ENCODE measurements at places on chromosomes 3 and 15.

DNA sequence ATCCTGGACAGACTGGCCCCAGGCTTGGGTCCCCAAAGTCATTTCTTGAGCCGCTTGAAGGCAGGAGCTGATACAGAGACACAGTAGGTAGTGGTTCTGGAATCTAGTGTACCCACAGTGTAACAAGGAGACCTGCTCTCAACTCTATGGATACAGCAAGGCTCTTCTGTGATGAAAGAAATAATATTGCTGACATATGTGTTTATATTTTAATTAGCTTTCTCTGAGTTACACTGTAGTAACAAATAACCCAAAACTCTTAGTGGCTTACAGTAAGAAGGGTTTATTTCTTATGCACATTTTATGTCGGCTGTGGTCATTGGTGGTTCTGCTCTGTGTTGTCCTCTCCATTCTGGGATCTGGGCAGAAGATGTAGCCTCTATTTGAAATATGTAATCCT, 45.5 kb downstream of the CHST14 start:
- DNase-seq = no peak

DNA sequence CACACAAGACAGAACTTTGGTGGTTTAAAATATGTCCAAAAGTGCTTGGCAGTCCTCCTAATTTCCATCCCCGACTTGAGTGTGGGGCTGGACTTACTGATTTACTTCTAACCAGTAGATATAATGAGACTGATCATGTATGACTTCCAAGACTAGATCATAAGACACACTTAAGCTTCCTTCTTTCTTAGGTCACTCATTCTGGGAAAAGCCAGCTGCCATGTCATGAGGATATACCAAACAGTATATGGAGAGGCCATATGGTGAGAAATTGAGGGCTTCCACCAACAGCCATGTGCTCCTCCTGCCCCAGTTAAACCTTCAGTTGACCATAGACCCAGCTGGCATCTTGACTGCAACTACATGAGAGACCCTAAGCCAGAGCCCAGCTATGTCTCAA, 282.8 kb upstream of the PROK2 start:
- DNase-seq = no peak

DNA sequence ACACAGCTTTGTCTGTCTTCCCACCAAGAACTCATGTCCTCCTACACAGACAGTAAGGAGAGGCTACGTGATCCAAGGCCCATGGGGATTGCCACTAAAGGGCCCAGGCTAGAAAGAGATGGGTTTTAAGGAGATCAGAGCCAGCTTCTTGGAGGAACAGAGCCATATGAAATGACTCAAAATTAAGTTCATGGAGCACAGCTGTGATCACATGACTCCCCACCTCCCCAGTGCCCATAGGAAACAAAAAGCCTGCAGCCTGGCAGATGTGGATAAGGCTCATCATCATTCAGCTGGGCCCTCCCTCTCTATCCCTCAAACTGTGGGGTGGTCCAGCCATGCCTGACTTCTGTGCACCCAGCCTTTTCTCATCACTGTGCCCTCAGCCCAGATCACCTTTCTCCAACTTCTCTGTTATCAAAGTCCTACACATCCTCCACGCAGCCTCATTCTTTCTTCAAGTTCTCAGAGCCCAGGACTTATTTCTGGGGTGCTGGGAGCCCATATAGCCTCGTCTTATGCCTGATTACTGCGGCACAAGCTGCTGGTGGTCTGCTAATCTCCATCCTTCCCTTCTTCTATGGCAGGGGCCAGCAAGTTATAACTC, 137.6 kb downstream of the SMAD6 start:
- no peak for DNase-seq

- DNase-seq = peak; percentile 71
Observed at GRCh38 chr15:57570994-57571393, 20.7 kb upstream of the MYZAP start.

GRCh38 chr3:38532529-38532928, 36.4 kb downstream of the EXOG start:
- DNase-seq = no peak

DNA sequence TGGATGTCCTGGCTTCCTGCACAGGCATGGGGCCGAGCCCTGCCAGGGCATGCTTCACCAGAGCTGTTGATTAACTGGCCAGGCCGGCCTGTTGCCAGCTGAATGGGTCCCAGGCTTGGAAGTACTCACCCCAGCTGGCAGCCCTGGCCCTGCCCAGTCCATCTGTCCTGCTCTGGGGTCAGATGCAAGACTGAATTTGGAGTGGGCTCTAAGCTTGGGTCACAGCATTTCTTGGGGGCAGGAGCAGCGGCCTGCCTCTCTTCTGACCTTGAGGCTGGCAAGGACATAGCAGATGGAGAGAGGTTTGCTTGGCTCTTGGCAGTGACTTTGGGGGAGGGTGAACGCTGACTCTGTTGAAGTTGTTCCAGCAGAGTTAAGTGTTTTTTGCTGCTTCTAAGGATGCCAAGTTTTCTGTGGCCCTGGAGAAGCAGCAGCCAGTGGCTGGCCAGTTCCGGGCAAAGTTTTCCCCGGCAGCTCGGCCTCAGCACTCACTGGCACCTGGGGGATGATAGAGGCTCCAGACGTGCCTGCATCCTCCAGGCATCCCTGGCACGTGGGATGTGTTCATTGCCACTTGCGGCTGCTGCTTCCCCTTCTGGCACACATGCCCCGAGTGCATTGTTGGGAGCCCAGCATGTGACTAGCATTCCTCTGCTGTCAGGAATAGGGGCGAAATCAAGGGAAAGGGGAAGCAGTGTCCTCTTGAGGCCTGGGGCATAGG, 22.9 kb downstream of the PDIA5 start:
- no peak for DNase-seq

- peak; percentile 62 for DNase-seq
Observed at GRCh38 chr3:159032311-159032710, 230.5 kb downstream of the MFSD1 start.

- DNase-seq = no peak
Observed at GRCh38 chr3:12561397-12561796, 4.5 kb downstream of the MKRN2 start.

- DNase-seq = peak; percentile 9
Observed at GRCh38 chr3:149042789-149043386, 43.4 kb downstream of the HLTF start.

GRCh38 chr3:153232851-153233271, 70.8 kb downstream of the RAP2B start:
- no peak for DNase-seq

GRCh38 chr3:9024341-9024740, 61.1 kb upstream of the RAD18 start:
- no peak for DNase-seq

DNA sequence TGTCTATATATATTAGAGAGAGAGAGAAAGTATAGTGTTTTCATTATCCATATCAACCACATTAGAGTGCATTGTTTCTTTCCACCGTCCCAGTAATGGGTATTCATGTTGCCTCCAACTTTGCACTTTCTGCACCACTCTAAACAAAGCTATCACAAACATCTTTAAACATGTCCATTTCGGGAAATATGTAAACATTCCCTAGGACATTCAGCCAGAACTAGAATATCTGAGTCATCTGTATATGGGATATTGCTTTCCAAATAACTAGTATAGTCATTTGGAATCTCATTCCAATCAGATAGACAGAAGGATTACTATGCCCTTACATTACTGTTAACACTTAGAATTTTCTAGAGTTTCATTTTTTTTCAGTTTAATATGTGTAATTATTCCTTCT, 914.9 kb upstream of the EPHA6 start:
- DNase-seq = no peak

DNA sequence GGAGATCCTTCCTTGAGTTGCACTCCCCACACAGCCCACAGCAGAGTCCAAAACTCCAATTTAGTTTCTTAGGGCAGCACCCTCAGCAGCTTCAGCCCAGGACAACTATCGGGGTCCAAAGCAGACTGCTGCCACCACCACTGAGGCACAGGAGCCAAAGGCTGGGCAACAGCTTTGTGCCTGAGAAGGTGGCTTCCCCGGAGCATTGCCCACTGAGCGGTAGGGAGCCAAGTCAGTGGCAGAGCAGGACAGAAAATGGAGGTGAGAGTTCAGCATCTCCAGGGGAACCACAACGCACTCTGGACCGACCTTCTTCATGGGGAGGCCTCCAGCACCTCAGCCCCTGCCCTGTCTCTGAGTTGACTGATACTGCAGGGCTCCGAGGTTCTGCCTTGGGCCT, 43.4 kb downstream of the CDAN1 start:
- DNase-seq = no peak

DNA sequence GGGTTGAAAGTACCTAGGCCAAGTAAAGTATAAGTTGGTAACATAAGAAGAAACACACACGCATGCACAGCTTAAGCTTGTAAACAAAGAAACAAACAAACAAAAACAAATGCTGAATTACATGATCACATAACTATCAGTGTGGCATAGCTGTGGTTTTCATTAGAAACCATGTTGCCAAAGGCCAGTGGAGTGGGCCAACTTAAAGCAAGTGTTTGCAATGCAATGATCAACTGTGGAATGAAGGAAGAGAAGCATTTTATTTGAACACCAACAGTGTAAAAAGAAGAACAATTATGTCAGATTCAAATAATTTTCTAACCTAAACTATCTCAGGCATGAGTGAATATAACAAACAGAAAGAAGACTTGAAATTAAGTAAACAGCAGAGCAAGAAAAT, 199.4 kb upstream of the STRIT1 start:
- DNase-seq = no peak

DNA sequence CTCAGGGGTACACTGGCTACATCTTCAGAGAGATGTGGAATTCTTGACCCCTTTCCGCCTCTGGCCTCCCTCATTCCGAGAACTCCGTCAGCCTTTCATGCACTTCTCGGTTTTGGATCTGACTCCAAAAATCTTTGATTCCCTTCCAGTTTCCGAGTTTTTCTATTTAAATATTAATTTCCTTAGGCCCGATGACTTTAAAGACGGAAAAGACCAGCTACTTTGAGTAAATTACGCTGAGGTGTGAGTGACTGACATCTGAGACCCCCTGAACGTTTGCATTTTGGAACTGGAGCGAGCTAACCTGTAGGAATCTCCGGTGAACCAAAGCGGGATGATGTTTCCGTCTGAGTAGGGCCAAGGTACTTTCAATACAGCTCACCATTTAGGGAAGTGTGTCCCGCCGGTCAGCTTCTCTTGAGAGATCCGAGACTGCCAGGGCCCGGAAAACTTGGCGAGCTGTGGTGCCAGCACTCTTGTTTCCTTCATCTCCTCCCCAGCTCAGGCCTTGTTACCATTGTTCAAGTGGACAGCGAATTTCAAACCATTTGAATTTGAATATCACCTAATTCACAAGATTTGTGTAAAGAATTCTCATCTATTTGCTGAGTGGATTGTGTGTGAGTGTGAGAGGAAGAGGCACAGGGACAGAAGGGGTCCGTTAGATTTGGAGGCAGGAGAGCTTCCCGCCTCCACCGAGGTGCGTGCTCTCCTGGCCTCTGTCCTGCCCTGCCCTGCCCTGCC, 5.4 kb downstream of the SOX14 start:
- no peak for DNase-seq
